HFFc6 (cell line): ENCODE measurements at places on chromosomes 6 and 20. TPM values are rescaled to one million over a fixed set of nuclear protein-coding genes. Genes with fewer than 3 reads are reported as not detected.
A peak's percentile ranks its signal among the peaks of the same experiment; 100 is the strongest.

DNA sequence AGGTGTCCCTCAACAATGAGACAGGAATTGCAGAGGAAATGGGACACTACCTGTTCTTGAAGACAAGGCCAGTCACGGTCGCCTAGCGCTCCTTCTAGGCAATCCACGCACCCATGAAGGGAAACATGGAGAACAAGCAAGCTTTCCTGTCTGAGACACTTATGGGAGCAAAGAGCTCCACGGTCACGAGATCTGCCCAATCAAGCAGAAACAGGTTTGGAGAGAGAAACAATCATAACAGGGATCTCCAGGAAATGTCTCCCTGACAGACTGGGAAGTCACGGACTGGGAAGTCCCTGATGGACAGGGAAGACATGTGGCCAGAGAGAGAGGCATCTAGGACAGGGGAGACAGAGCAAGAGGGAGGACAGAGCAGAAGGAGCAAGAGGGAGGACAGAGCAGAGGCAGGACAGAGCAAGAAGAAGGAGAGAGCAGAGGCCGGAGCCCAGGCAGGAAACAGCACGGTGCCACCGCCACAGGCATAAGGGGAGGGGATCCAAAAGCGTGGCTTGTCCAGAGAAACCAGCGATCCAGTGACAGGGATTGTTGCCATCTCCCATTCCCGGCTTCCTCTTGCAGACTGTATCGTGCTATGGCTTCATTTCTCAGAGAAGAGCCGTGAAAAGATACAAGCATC is 167.8 kb upstream of the ZNF337 start:
- no peak for DNase-seq
- peaks cover 71% of the 10 kb centered on the region for H3K4me1 ChIP-seq
- H3K27ac ChIP-seq, result no peak overlapping the region

DNA sequence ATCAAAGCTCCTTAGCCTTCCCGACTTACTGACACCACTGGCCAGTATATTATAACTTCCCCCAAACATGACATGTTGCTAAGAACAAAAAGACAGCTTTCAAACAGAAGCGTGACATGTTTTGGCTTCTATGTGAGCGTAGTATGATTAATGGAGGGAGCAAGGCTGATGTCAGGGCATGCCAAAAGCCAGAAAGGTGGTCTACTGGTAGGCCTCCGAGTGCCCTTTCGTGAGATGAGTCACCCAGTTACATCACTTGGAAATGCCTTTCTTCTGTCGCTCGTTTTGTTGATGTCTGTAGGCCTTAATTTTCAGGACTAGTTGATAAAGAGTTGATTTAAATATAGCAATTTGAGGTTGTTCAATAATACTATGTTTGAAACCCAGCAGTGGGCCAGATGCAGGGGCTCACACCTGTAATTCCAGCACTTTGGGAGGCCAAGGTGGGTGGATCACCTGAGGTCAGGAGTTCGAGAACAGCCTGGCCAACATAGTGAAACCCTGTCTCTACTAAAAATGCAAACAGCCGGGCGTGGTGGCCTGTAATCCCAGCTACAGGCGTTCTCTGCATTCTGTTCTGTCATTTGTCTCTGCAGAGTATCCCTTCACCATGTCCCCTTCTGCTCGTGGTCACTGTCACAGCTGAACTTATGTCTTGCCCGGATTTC is 53.3 kb downstream of the CNKSR3 start:
- peaks cover 44% of the 10 kb centered on the region for H3K4me1 ChIP-seq
- no peak for DNase-seq
- H3K27ac ChIP-seq, result no peak overlapping the region
- H3K4me3 ChIP-seq, result no peak overlapping the region
- H3K27me3 ChIP-seq, result no peaks in the 10 kb centered on the region

GRCh38 chr6:112951829-112952228 is 604.7 kb downstream of the RFPL4B start:
- H3K27me3 ChIP-seq, result no peaks in the 10 kb centered on the region
- DNase-seq, result no peak
- no peak overlapping the region for H3K4me3 ChIP-seq
- no peak overlapping the region for H3K27ac ChIP-seq

DNA sequence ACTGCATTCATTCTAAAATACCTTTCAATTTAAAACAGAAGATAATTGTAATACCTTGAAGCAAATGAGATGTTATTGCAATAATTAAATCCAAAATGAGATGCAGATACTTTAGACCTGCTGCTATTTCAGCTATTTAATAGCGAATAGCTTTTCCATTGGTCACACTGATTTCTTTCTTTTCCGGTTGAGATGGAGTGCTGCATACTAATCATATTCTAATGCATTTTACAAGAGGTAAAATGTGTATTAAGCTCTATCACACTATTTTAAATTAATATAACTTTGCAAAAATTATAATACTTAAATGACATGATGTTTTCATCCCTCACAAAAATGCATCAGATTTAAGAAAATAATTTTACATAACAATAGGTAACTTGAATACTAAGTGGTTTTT is 74.0 kb downstream of the ADGRB3 start:
- H3K4me1 ChIP-seq, result no peaks in the 10 kb centered on the region
- no peaks in the 10 kb centered on the region for H3K36me3 ChIP-seq

GRCh38 chr6:74269600-74269858 is 573.5 kb downstream of the CD109 start:
- H3K36me3 ChIP-seq, result no peaks in the 10 kb centered on the region
- no peaks in the 10 kb centered on the region for H3K4me1 ChIP-seq
- no peak overlapping the region for H3K4me3 ChIP-seq
- no peak overlapping the region for H3K27ac ChIP-seq

- H3K4me1 ChIP-seq, result no peaks in the 10 kb centered on the region
- H3K27me3 ChIP-seq, result no peaks in the 10 kb centered on the region; the same call in none of the 2 replicates
- no peak overlapping the region for H3K27ac ChIP-seq
- no peak overlapping the region for H3K4me3 ChIP-seq
Measured at GRCh38 chr20:12211361-12211760, 293.7 kb downstream of the BTBD3 start.

DNA sequence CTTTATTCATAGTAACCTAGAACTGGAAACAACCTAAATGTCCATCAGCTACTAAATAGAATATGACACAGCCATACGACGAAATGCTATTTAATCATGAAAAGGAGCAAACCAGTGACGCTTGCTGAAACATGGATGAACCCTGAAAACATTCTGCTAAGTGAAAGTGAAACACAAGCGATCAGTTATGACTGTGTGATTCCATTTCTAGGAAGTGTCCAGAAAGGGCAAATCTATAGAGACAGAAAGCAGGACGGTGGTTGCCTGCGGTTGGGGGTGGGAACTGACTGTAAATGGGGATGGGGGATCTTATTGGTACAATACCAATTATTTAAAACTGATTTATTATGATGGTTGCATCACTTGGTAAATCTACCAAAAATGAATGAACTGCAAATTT is 126.8 kb downstream of the IPCEF1 start:
- H3K4me1 ChIP-seq, result peaks cover 5% of the 10 kb centered on the region; the same call in 1 of the 2 replicates
- no peak for DNase-seq
- peaks cover 5% of the 10 kb centered on the region; the same call in 1 of the 2 replicates for H3K27me3 ChIP-seq
- H3K36me3 ChIP-seq, result no peaks in the 10 kb centered on the region

GRCh38 chr6:111748231-111748647 is 125.0 kb downstream of the FYN start:
- no peak overlapping the region for H3K4me3 ChIP-seq
- peaks cover 8% of the 10 kb centered on the region for H3K4me1 ChIP-seq
- H3K27me3 ChIP-seq, result no peaks in the 10 kb centered on the region; the same call in 1 of the 2 replicates

- no peaks in the 10 kb centered on the region; the same call in 1 of the 2 replicates for H3K27me3 ChIP-seq
- H3K4me1 ChIP-seq, result no peaks in the 10 kb centered on the region
Measured at GRCh38 chr6:47337519-47337918, 27.8 kb upstream of the TNFRSF21 start.

DNA sequence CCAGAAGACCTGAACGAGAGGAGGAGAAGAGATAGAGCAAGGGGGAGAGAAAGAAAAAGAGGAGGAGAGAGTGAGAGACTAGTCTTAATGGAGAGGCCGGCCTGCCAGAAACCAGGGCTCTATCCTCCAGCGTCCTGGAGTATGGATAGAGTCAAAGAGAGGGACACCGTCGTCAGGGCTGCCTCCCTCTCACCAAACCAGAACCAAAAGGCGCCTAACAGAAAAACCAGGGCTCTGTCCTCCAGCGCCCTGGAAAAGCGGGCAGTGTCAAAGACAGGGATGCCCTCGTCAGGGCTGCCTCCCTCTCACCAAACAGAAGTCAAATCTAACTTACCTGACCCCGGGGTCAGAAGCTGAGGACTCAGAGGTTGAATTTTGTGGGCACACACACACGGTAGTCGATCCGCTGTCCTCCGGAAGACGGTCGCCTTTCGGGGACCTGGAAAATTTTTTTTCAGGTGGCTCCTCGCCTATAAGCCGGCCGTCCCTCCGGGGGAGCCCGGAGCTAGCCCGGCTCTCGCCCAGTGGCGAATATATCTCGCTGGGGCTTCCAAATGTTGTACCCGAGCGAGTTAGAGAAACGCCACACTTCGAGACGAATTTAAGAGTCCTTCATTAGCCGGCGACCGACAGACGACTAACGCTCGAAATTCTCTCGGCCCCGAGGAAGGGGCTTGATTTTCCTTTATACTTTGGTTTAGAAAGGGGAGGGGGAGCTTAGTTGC is 148.2 kb downstream of the TRIM27 start:
- H3K4me3 ChIP-seq, result no peak overlapping the region
- no peak overlapping the region for H3K27ac ChIP-seq
- DNase-seq, result no peak
- H3K36me3 ChIP-seq, result peaks cover 4% of the 10 kb centered on the region; the same call in 1 of the 2 replicates

DNA sequence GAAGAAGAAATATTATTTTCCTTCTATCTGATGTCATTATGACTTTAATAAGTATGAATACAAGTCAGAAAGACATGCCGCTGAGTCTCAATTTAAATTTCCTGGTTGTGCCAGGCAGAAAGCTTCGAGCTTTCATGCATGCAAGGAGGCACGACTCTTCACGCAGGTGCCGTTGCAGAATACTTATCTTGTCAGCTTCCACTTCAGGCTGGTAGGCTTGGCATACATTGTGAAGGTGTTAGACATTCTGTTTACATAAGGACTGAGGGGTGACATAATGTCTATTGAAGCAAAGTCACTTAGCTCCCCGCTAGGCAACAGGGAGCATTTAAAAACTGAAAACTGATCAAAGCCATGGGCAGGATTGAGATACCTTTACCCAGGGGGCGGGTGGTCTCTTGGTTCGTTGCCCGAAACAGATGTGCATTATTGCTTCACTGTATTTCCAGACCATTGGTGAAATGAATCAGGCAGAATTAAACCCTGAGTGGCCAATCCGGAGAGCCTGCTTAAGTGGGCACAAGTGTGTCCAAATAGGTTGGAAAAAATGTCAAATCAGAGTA is 16.4 kb downstream of the BMP6 start:
- H3K4me1 ChIP-seq, result no peaks in the 10 kb centered on the region
- H3K36me3 ChIP-seq, result no peaks in the 10 kb centered on the region
- no peak overlapping the region for H3K27ac ChIP-seq

- H3K4me3 ChIP-seq, result no peak overlapping the region
- no peak for DNase-seq
- peak overlapping the region; percentile 47 for H3K27ac ChIP-seq
- H3K27me3 ChIP-seq, result no peaks in the 10 kb centered on the region
- H3K4me1 ChIP-seq, result peaks cover 42% of the 10 kb centered on the region
Measured at GRCh38 chr20:32386091-32386490, 28.0 kb downstream of the ASXL1 start.

Gene PROCR
- 23.1 to 33.6 TPM (median 30.7 TPM) in 3 replicates for total RNA-seq

Gene MUCL3
- total RNA-seq, result not detected in 2 replicates

Gene GLP1R
- total RNA-seq, result not detected in 3 replicates

Gene RIMS1
- total RNA-seq, result 1.6 to 2.4 TPM (median 2.4 TPM) in 3 replicates

Gene EEF1A1
- total RNA-seq, result 8,709 to 10,324 TPM (median 10,155 TPM) in 3 replicates

Gene LTA
- not detected in 3 replicates for total RNA-seq

Gene COL9A3
- not detected in 2 replicates for total RNA-seq
